CD8-positive, alpha-beta memory T cell (primary cell): ENCODE measurements at places on chromosomes 16 and 17. TPM values are rescaled to one million over a fixed set of nuclear protein-coding genes. Genes with fewer than 3 reads are reported as not detected.

Gene PPM1D
- total RNA-seq = 19.0 TPM

Gene P2RX5
- total RNA-seq = 12.0 TPM

Gene TBC1D3K
- not detected for total RNA-seq

Gene TAC4
- total RNA-seq = not detected

Gene PRSS33
- 0.22 TPM for total RNA-seq

Gene SPECC1
- total RNA-seq = 13.4 TPM

Gene CASKIN1
- 0.13 TPM for total RNA-seq

Gene NACA2
- not detected for total RNA-seq

Gene ASPA
- total RNA-seq = not detected

DNA sequence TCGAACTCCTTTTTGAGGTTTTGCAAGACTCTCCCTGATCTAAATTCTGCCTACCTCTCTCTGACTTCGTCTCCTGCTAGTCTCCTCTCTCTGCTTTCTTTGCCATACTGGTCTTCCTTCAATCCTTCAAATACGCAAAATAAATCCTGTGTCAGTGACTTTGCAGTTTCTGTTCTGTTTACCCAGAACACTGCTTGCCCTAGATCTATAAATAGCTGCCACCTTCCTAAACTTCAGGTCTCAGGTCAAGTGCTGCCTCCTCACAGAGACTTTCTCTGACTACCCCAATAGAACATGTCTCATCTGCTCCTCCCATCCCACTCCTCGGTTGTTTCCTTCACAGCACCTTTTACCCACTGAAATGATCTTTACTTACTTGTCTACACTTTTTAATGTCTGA, 78.9 kb downstream of the TRIM37 start:
- no peak for DNase-seq

- no peak for DNase-seq
Measured at GRCh38 chr17:71251276-71251675, 869.5 kb upstream of the SOX9 start.

DNA sequence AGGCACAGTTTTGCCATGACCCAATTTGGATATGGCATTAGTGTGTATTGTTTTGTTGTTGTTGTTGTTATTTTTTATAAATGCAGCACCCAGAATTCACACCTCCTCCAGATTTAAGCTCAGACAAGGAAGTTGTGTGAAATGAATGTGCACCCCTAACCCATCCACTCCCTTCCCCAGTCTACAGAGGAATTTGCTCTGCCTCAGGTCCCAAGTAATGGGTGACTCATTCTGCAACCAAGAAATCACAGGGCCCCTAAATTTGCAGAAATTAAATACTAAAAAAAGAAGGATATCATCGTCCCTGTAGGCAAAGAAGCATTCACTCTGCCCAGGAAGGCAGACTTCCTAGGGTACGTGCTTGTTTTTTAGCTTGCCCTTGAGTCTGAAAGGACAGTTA, 62.3 kb downstream of the CLEC16A start:
- no peak for DNase-seq

GRCh38 chr17:15392326-15392741, 50.9 kb upstream of the TEKT3 start:
- DNase-seq = no peak

GRCh38 chr17:72771734-72772133, 320.8 kb downstream of the SLC39A11 start:
- no peak for DNase-seq

- DNase-seq = no peak
Measured at GRCh38 chr17:75826561-75827307, 17.5 kb downstream of the UNC13D start.

DNA sequence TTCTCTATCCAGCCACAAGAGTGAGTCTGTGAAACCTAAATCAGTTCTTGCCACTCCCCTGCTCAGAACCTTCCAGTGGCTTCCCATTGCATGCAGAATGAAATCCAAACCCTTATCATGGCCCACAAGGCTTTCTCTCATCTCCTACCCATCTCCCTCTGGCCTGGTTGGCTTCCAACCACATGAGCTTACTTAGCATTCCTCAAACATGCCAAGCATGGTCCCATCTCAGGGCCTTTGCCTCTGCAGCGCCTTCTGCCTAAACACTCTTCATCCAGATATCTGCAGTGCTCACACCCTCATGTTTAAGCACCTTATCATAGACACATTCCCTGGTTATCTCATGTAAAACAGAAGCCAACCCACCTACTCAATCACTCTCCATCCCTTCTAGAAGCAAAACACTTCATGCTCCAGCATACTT, 15.5 kb downstream of the TK2 start:
- no peak for DNase-seq

GRCh38 chr16:78784771-78785170, 685.3 kb downstream of the WWOX start:
- no peak for DNase-seq

DNA sequence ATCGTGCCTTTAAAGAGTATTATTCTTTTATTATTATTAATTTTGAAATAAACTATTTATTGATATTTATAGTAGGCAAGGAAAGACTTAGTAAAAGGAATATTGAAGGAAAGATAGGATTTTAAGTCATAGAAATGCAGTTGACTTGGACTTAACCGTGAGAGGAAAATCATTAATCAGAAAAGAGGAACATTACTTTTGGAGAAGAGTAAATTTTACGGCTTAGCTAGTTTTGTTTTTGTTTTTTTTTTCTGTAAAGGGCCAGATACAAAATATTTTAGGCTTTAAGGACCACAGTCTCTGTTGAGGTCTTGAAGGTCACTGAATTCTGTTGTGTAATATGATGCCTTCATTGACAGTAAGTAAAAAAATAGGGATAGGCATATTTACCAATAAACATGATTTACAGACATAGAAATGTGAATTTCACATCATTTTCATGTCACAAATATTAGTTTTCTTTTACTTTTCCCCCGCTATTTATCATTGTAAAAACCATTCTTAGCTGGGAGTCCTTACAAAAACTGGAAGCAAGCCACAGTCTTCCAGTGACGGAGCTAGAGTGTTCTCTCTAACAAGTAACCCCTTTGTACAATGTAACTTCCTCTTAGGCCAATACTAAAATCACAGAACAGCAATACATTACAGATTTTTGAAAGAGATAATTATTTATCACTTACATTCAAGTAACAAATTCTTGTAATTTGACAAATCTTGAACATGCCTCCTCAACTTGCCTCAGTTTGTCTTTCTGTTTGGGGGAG, 2.3 kb upstream of the KCNJ16 start:
- DNase-seq = no peak

GRCh38 chr17:65763786-65764185, 202.3 kb upstream of the AXIN2 start:
- no peak for DNase-seq

DNA sequence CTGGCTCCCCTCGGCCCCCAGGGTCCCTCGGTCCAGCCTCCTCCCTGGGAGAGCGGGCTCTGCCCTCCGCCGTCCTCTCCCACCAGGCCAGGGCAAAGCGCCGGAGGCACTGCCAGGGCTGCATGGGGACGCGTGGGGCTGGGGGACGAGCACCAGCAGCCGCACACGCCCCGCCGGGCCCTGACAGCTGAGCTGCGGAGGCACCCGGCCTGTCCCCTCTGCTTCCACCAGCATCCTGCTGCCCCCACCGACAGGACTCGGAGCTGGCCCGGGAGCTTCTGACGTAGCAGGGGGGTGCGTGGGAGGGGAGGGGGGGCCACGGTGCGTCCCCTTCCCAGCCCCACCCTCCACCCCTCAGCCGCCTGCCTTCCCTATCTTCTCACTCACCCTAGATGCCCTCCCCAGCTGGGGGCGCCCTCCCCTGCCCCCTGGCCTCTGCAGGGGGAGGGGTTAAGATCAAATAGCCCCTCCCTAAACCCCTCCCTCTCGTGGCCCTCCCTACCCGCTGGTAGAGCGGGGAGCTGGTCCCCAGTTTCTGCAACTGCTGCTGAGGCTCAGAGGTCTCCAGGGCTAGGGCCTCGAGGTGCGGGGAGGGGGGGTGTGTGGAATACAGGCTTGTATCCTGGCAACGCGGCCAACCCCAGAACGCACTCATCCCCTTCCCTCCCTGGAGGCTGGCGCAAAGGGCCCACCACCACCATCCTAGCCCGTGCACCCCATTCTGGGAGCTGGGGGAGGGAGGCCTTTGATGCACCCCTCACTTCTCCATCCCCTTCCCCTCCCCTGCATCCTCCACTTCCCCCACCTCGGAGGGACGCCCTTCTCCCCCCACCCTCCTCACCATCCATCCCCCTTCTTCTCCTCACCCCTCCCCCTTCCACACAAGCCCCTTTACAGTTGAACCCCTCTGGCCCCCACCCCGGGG, 1.0 kb downstream of the SRCIN1 start:
- DNase-seq = no peak

- DNase-seq = no peak
Measured at GRCh38 chr16:10972108-10972818, 27.9 kb downstream of the CLEC16A start.

DNA sequence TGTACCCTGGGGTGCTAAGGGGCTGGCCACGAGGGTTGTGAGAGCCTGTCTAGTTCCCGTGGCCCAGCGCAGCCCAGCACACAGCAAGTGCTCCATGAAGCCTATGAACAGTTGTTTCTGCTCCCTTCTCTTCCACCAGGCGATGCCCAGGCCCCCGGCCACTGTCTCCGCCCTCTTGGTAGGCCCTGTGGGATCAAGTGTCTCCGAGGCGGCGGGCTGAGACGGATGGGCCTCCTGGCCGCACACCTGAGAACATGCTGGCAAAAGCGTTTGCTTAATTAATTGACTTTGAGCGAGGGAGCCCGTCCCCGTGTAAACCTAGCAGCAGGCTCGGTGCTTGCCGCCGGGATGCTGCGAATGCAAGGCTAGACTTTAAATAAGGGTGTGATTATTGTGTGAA, 129.7 kb upstream of the GSE1 start:
- DNase-seq = no peak

GRCh38 chr16:11583166-11583565, 3.6 kb downstream of the LITAF start:
- DNase-seq = no peak

- no peak for DNase-seq
Measured at GRCh38 chr17:7992516-7992915, 9.9 kb upstream of the GUCY2D start.

DNA sequence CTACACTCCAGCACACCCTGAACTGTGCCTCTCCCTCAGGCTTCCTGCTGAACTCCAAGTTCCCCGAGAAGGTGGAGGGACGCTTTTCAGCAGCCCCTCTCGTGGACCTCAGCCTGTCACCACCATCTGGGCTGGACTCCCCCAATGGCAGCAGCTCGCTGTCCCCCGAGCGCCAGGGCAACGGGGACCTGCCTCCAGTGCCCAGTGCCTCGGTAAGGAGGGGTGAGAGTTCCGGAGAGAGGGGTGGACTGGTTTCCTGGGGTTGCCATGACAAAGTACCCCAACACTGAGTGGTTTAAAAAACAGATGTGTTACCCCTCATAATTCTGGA, 17.4 kb downstream of the GLIS2 start:
- DNase-seq = no peak

DNA sequence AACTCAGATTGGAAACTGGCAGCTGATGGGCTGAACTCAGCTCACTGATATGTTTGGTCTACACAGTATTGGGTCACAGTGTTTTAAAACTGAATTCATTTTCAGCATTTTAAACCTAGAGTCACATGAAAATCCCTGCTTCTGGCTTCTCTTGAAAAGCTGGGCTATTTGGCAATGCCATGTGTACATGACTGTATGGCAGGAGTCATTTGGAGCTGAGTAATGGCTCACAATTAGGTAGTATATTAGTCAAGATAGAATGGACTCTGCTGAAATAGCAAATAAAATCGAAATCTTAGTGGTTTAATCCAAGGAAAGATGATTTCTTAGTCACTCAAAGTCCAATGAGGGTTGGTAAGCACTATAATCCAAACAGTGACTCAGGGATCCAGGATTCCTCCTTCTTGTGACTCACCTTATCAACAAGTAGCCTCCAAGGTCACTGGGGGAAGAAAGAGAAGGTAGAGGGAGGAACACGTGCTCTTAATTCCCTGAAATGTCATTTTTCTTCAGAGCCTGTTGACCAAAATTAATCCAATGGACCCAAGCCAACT, 13.9 kb upstream of the PMP22 start:
- DNase-seq = no peak

DNA sequence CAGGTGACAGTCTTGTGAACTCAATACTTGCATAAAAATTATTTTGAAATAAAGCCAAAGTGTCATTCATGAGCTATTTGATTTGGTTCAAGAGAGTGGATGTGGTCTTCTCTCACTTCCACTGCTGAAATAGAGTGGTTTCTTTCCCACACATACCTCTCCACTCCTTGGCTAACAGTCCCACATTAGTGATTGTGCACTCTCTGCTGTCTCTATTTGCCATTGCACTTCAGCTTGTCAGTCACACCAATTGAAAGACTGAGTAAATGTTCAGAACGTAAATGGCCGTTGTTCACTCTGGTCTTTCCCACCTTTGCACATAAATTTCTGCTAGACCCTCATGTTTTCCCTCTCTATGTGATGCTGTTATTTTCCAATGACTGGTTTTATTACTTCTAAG, 197.5 kb downstream of the FTO start:
- DNase-seq = no peak

GRCh38 chr16:51184702-51185433, 33.8 kb upstream of the SALL1 start:
- no peak for DNase-seq

- no peak for DNase-seq
Measured at GRCh38 chr17:2926019-2926650, 129.9 kb downstream of the RAP1GAP2 start.

DNA sequence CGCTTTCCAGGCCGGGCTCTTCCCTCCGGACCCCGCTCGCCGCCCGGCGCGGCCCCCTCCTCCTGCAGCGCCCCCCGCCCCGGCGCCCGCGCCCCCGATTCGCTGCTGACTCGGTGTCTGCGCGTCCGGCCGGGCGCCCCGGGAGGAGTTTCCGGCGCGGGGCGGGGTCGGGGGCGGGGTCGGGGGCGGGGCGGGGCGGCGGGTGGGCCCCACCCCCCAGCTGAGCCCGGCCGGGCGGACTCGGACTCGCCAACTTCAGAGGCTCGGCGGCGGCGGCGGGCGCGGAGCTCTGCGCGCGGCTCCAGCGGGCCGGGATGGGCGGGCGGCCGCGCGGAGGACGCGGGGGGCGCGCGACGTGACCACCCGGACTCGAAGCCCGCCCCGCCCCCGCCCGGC, at the start of gene METRNL:
Gene METRNL (plus strand): TSS at position 258 of the 396 bp plus-strand sequence. CDS start 207 bp downstream, outside the sequence.
- peak; percentile 75 for DNase-seq

GRCh38 chr17:79534111-79534510, 76.7 kb downstream of the RBFOX3 start:
- DNase-seq = no peak

DNA sequence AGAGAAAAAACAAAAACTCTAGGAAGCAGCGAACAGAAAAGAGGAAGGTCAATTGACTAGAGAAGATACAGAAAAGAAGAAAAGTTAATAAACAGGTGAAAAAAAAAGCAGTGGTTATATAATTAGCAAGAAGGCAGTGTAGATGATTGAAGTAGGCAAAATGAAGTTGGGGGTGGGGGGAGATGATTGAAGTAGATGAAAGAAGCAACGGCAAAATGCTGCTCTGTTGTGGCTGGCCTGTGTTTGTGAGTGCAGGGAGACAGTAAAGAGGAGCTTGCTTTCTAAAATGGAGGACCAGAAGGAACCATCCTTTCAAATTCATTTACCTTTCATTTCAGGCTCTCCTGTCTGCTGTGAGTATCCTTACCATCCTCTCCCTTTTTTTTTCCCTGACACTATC, 3.6 kb downstream of the EVI2B start:
- peak; percentile 36 for DNase-seq

GRCh38 chr17:78572239-78573205, 4.7 kb downstream of the DNAH17 start:
- no peak for DNase-seq
